Activated CD4-positive, alpha-beta T cell treated with anti-CD3 and anti-CD28 coated beads for 24 hours (primary cell): ENCODE measurements at places on chromosomes 3 and 15.
A peak's percentile ranks its signal among the peaks of the same experiment; 100 is the strongest.

GRCh38 chr3:32399030-32399620 lies 7.5 kb downstream of the CMTM7 start:
- no peak for DNase-seq

GRCh38 chr3:191257286-191257685 lies 58.2 kb downstream of the OSTN start:
- no peak for DNase-seq

DNA sequence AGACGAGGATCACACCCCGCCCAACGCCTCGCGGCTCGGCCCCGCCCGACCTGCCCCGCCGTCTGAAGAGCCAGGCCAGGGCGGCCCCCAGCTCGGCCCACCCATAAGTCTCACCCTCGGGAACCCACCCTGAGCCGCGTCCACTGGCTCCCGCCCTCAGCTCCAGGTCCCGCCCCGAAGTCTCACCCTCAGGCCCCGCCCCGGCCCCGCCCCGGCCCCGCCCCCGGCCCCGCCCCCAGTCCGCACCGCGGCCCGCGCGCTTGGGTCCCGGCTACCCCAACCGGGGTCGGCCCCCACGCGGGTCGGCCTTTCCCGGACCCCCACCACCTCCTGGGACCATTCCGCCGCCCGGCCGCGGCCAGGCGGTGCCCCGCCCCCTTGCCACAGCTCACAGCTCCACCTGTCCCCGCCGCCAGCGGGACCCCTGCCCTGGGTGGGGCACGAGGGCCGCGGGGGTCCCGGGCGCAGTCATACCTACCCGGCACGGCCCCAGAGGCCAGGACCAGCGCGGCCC lies 489 bp downstream of the CSPG5 start:
- peak; percentile 13 for DNase-seq

DNA sequence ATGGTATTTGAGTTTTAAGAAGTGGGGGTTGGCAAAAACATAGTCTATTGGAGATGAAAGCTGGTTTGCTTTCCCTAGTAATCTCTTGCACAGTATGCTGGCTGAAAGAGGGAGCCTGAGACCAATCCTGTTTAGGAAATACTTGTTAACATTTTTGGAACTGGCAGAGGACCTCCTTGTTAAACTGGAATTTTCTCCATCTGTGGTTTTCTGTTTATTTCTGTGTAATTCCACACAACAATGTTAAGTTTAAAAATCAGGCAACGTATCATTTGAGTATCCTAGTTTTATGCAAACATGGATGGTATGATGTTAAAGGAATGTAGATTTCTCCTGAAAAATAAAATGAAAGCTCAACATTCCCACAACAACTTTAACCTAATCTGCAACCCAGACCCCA lies 536.0 kb upstream of the TBL1XR1 start:
- DNase-seq, result no peak

DNA sequence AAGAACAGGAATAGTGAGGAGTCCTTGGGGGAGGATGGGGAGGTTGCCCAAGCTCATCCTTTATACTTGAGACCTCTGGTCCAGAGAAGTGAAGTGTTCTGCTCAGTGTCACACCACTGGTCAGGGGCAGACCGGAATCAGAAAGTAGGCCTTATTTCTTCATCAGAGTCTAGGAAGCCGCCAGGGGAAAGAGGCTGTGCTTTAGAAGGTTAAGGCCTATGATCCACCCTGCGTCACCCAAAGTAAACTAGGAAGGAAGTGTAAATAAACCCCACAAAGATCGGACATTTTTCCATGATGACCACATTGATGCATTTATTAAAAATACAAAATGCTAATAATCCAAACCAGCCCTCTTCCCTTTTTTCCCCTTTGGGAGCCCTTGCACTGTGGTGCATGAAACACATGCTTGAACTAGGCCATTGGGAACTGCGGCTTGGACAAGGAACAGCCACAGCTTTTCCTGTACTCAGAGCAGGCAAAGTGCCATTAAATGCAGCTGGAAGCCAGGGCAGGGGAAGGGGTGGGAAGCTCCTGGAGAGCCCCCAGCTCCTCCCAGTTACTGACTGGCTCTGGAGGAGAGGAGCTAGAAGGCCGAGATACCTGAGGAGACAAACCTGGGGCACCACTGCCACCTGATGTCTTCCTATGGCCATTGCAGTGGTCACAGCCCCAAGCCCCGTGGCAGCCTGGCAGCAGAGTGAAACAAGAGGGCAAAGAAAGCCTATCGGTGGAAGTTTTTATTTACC lies 37.0 kb downstream of the CDC25A start:
- DNase-seq, result peak; percentile 33

DNA sequence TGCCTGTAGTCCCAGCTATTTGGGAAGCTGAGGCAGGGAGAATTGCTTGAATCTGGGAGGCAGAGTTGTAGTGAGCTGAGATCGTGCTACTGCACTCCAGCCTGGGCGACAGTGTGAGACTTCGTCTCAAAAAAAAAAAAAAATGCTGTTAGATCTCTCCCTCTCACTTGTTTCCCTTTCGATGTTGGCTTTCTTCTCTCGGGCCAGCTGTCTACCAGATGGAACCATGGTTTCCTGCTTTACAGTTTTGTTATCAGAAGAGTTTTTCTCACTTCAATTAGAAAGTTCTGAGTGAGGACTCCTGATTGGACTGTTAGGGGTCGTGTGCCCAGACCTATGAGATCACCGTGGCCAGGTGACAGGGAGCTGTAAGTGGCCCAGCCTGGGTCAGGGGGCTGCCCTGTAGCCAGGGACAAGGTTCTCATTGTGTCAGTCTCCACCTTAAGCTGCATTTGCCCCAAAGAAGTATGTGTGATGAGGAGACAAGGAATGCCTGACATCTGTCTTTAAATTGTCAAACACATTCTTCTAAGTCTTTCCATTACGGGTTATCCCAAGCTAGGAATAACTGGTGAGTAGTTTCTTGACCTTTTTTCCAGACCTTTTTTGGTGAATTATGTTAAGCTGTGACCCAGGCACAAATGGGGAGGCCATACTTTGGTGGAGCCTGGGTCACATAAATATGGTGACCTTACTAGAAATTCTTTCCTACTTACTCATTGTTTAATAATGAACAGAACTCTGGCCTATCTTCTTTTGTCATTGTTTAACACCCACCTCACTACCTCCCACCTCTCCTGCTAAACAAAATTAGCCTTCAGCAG lies 25.2 kb downstream of the SNAPC5 start:
- no peak for DNase-seq

GRCh38 chr3:196216089-196216564 lies at the start of gene SLC51A:
SLC51A (plus strand) TSS chr3:196216534; CDS start chr3:196216713, 179 bp downstream.
- DNase-seq, result no peak

DNA sequence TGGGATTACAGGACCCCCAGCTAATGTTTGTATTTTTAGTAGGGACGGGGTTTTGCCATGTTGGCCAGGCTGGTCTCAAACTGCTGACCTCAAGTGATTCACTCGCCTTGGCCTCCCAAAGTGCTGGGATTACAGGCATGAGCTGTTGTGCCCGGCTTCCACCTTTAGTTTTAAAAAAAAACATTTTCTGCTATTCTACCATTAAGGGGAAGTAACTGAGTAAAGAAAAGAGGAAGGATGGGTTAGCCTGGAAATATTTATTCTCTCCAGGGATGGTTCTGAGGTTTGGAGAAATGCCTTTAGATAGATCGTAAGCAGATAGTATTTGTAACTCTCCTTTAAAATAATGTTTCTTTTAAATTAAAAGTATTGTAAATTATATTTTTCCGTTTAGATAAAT lies 3.1 kb downstream of the AP4E1 start:
- DNase-seq, result no peak

- no peak for DNase-seq
Measured at GRCh38 chr15:35305031-35305550, 220.0 kb upstream of the NANOGP8 start.

DNA sequence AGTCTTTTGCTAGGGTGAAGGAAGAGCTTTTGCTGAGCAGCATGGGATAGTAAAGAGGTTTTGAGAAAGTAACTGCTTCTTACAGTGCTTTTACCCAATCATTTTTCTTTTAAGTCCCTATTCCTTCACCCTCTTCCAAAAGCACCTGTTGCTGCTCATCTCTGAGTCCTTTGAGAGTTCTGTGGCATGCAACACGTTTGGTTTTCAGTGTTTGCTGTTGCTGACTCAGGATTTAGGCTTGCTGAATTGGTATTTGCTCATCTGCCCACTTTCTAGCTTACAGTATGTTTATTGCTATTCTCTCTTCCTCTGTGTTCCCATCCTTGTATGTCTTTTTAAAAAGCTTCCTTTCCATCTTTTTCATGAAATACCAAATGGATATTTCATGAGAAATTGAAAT lies 55.9 kb upstream of the THRB start:
- DNase-seq, result no peak

DNA sequence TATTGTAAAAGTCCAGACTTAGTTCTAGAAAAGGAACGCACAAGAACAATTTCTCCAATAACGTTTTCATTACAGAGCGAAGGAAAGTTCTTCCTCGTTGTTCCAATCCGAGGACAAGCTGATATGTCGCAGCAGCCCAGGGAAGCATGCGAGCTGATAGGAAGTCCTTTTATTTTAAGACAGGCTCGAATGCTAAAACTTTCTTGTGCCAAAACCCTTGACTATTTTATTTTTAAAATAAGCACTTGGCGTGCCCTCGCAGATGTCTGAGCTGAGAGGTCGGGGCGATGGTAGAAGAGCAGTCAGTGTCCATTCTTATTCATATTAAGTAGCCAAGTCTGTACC lies 433 bp upstream of the MITF start:
- no peak for DNase-seq

DNA sequence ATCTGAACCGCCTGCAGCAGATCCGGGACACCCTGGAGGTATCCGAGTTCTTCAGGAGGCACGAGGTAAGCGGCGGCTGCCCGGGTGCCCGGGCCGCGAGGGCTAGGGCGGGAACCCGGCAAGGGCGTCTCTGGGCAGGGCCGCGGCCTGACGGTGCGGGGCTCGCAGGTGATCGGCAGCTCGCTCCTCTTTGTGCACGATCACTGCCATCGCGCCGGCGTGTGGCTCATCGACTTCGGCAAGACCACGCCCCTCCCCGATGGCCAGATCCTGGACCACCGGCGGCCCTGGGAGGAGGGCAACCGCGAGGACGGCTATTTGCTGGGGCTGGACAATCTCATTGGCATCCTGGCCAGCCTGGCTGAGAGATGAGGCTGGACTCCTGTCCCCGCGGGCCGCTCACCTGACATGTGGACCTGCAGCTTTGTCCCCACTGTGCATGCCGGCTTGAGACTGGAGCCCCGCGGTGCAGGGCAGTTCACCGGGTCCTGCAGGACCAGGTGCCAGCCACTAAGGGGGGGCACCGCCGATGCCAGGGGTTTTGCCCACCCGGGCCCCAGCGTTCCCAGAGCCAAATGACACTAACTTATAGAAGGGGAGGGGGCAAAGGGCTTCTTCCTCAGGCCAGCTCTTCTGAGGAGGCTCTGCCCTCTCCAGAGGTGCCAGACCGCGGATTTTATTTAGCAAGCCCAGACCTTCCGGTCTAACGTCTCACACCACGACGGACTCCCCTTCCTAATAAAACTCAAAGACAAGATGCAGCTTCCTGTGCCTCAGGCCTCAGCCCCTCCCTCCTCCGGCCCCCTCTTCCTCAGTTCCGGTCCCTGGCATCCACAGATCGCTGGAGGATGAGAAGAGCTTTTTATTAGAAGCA lies 9.4 kb downstream of the ITPKA start:
- DNase-seq, result no peak

- DNase-seq, result no peak
Measured at GRCh38 chr15:35724626-35725025, 178.7 kb upstream of the DPH6 start.
